ENCODE measurements at places on chromosomes 1 and 21.

DNA sequence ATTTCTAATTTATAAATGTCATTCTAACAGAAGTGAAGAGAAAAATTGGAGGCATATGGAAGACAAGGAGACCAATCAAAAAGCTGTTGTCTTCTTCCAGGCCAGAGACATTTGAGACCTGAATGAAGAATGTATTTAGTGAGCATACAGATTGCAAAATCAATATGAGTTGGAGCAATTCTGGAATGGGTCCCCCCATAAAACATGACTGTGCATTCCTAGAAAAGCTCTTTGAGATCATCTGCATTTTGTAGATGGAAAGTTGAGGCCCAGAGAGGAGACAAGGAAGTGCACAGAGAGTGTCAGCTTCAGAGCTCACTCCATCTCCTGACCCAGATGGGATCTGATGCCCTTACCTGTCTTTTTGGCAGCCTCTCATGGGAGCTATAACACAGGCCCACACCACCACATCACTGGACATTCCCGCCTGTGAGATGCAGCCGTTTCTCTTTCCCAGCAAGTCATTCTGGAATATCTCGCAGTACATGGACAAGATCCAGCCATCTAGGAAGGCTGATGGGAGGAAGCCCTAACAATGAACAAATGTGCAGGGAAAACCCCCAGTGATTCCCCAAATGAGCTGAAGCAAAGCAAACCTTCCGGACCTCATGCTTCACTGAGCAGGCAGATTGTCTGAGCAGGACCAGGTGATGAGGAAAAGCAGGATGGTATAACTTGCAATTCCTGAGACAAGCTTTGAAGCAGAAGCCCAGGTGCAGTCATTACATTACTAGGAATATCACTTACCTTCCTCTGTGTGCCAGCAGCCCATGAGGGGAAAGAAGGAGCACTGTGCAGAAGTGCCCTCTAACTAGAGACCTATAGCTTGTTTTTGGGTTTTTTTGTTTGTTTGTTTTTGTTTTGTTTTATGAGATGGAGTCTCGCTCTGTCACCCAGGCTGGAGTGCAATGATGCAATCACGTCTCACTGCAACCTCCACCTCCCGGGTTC, 445.6 kb downstream of the PLPP3 start:
- no peak for DNase-seq

GRCh38 chr1:22794647-22795365, 84.2 kb downstream of the EPHB2 start:
- DNase-seq: no peak

- no peak for DNase-seq
These were observed 138.9 kb upstream of the DMRTA2 start for GRCh38 chr1:50562106-50562505.

DNA sequence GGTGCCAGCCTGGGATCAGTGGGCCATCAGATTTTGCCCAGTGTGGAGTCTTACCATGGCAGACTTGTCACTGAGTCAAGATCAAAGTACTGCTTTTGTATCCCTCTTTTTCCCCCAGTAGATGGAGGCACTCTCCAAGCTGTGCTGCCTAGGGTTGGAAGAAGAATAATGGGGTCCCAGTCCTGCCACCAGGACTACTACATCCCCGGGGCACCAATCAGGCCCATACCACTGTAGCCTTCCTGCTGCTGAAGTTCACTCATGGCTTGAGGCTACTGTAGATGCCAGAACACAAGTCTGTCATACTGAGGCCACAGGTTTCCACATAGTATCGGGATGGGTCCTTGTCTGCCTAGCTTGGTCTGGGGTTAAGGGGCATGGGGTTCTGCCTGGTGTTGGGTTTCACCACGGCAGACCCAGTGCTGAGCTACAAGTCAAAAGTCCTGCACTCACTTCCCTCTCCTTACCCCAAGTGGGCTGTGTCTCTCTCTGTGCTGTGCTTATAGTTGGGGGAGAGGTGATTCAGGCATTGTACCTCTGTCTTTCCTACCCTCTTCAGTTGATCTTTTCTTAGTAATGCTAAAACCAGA, 53.4 kb downstream of the PKN2 start:
- DNase-seq: no peak

GRCh38 chr1:93669369-93669768, 12.3 kb downstream of the BCAR3 start:
- DNase-seq: no peak

DNA sequence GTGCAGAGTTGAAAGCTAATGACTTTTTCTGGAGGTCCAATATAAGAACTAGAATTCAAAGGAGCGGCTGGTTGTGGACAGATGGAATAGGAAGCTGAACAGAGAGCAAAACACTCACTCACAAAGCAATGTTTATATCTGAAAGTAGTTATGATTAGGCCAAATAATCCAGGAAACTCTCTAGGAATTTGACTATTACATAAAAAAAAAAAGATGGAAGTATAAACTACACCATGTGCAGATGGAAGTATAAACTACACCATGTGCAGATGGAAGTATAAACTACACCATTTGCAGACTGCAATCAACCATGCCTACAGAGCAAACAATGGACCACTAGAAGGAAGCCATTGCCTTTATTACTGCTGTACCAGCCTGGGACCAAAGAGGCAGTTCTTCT, 771.1 kb downstream of the BRINP3 start:
- DNase-seq: no peak

GRCh38 chr1:18726368-18726767, 95.7 kb downstream of the PAX7 start:
- DNase-seq: no peak
